ENCODE measurements at places on chromosomes 13 and 19.

GRCh38 chr19:41241859-41242258 is 22.3 kb upstream of the HNRNPUL1 start:
- DNase-seq, result no peak

- no peak for DNase-seq
Measured at GRCh38 chr19:30557927-30558557, 185.9 kb downstream of the ZNF536 start.

DNA sequence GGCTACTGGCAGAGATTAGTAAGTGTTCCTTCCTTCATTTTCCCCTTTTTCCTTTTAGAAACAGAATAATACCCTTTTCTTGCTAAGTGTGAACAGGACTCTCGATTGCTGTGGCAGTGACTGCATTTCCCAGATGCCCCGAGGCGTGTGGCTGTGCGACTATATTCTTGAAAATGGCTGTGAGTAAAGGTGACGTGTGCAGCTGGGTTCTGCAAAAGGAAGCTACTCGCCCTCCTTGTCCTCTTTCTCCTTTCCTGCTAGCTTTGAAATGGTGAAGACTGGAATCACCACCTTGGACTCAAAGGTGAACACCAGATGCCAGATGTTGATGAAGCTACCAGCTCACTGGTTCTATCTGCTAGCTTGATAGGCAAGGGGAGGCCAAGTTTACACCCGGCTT is 121.4 kb downstream of the MIPEP start:
- DNase-seq, result no peak

DNA sequence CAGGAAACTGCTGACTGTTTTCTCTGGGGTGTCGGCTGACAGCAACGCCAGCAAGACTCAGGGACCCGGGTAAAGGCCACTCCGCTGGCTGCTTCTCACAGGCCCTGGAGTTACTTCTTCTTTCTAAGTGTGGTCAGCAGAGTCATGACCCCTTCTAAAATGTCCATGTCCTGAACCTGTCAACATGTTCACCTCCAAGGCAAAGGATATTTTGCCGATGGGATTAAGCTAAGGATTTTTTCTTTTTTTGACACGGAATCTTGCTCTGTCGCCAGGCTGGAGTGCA is 7.9 kb downstream of the PEX11G start:
- no peak for DNase-seq

- DNase-seq, result no peak
Measured at GRCh38 chr13:55245005-55245644, 1895.6 kb upstream of the PRR20A start.

DNA sequence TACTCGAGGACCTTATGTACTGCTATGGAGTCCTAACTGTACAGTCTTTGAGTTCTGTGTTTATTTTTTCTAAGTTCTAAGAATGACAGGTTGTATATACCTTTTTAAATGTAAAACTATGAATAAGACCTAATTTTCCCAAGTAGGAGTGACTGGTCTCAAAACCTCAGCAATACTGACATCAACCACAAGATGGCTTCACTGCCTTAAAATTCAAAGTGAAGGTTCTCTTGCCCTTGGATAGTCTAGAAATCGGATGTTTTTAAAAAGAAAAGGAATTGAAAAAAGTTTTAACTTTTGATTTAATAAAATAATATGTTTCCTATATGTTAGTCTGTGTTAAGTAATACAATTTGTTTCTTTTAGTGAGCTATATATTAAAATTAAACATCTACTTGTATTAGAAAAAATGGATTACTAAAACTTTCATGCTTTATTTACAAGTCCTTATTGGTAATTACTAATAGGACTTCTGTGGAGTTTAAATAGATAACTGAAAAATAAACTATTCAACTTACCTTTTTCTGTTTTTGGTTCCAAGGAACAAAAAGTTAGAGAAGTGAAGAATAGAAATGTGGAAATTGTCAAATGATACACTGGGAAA is 52.0 kb downstream of the TDRD3 start:
- peak; percentile 26 for DNase-seq

- DNase-seq, result no peak
Measured at GRCh38 chr19:46867170-46867569, 6.4 kb downstream of the ARHGAP35 start.

DNA sequence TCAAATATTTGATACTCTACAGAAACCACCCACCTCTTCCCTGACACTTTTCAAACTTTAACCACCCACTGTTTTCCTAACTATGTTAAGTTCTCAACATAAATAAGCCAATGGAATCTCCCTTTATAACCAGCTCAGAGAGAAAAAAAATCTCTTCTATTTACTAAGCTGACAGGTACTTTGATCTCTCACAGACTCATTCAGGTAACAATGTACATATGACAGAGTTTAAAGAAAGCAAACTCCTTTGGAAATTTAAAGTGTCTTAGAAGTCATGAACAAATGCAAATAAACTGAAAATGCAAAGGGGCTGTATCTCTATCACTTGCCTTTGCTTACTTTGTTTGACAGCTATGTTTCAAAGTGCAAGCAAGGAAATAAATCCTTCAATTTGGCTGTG is 109.3 kb downstream of the KLF12 start:
- DNase-seq, result no peak

DNA sequence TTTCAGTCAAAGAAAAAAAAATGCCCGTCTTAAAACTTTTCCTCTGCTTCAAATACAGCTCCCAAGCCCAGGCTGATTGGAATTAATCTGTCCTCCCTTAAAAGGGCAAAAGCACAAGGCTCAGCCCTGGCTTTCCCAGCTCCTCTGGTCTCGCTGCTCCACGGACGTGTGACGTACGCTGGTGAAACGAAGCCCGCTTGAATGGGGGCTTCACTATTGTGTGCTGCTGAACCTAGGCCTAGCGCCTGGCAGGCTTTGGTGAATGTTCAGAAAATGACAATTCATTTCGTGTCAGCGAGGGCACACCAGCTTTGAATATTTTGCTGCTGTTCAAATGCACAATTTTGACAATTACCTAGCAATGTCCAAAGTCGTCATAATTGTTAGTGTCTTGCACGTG is 615 bp upstream of the ZNF135 start:
- no peak for DNase-seq

DNA sequence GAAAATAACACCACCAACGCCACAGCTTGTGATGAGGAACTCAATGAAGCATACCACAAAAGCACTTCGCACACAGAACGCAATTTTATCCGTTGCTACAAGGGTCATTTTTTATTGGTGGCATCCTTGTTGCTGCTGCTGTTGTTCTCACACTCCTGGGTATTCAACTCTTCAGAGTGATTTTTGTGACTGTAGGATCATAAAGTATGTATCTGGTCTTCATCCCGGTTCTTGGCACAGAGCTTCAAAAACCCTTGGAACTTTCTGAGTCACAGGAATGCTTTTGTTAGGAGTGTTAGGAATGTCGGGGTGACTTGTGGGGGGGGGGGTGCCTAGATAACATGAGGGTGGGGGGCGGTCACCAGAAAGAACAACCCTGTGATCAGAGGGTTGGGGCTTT is 108.4 kb downstream of the ZNF557 start:
- DNase-seq, result no peak

Measured in fibroblast of skin of left quadriceps (primary cell).